ENCODE measurements at places on chromosomes 7 and 10. TPM values are rescaled to one million over a fixed set of nuclear protein-coding genes. Genes with fewer than 3 reads are reported as not detected.

SFXN2 gene
- 16.8 TPM for total RNA-seq

OR2A1 gene
- 0.44 TPM for total RNA-seq

GOLGA7B gene
- 2.2 TPM for total RNA-seq

FZD8 gene
- 20.7 TPM for total RNA-seq

RBM33 gene
- total RNA-seq: 72.1 TPM

COBL gene
- 22.3 TPM for total RNA-seq

LIPN gene
- not detected for total RNA-seq

HOXA4 gene
- not detected for total RNA-seq

EPDR1 gene
- total RNA-seq: 20.7 TPM

TES gene
- 76.4 TPM for total RNA-seq

CRYGN gene
- not detected for total RNA-seq

RNF32 gene
- 10.7 TPM for total RNA-seq

SUN3 gene
- total RNA-seq: not detected

PLXDC2 gene
- total RNA-seq: 65.8 TPM

NKX2-3 gene
- total RNA-seq: not detected

GDF10 gene
- 10.0 TPM for total RNA-seq

ARHGAP12 gene
- 102 TPM for total RNA-seq

ABCB4 gene
- total RNA-seq: 4.6 TPM

Measured in camera-type eye (tissue), 1 donor.